Mucosa of descending colon (tissue), 3 donors: ENCODE measurements at places on chromosomes 2 and 18. TPM values are rescaled to one million over a fixed set of nuclear protein-coding genes. Genes with fewer than 3 reads are reported as not detected.

DNA sequence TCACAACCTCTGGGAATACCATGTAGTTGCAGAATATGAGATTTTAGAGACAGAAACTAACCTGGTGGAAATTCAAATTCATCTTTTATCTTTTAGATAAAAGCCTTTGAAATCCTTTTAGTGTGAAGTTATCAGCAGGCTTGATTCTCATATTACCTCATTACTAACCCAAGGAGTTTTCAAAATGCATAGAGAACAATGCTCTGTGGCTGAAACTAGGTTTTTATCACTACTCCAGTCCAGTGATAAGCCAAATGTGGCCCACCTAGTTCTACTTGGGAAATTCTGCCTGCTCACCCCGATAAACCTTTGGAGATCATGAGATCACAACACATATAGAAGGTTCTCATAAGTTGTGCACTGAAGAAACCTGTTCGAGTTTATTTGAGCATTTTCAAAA lies 121.7 kb downstream of the MMADHC start:
- DNase-seq, result no peak

DNA sequence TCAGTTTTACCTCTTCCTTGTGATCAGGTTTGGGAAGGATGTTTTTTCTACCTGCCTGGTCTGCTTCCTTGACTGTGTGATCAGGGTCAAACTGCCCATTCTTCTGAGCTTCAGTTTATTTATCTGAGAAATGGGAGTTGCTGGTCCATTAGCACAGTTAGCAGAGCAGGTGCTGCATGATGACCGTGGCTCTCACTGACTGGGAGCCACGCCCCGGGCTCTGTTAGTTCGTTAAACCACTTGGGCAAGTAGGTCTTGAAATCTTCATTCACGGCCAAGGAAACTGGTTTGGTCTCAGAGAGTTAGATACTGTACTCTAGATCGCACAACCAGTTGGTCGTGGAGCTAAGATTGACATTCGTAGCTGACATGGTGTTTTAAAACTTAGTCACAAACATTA lies 41.7 kb downstream of the INPP5D start:
- DNase-seq, result no peak

DNA sequence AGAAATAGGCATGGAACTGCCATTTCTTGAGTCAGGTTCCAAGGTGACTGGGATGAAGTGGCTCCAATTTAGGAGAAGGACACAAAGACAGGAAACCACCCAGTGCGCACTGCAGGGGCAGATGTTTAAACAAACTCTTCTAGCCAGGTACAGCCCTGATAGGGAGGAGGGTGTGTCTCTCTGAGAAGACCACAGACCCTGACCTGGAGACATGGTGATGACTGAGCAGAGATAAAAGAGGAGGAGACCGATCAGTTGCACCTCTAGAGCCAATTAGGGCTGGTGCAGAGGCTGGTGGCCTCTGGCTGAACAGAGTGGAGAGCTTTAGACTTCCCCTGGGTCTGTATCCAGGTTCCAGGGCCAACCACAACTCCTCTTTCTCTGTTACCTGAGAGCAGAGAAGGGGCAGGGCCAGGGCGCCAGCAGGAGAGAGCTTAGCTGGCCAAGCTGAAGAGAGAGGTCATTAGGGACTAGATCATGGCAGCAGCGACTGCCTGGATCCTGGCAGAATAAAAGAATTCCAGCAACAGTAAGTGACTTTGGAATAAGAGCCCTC lies 5.4 kb upstream of the SPOPL start:
- no peak for DNase-seq

KCNE4 gene
- 2.0 TPM for total RNA-seq

TDRD15 gene
- total RNA-seq, result not detected
